ENCODE measurements at places on chromosomes 6 and 20. TPM values are rescaled to one million over a fixed set of nuclear protein-coding genes. Genes with fewer than 3 reads are reported as not detected.

The TRDN gene
- not detected for total RNA-seq

The PRDM1 gene
- total RNA-seq: 12.6 TPM

The ADGRF5 gene
- total RNA-seq: not detected

The OR2H1 gene
- not detected for total RNA-seq

The SLC35B2 gene
- 31.3 TPM for total RNA-seq

The SFTA2 gene
- total RNA-seq: not detected

The TREM1 gene
- total RNA-seq: 9.9 TPM

The TNXB gene
- total RNA-seq: 4.3 TPM

The ADTRP gene
- total RNA-seq: 25.3 TPM

The SMPD2 gene
- 19.9 TPM for total RNA-seq

The WFDC5 gene
- total RNA-seq: not detected

The TCF21 gene
- total RNA-seq: not detected

The REV3L gene
- 23.0 TPM for total RNA-seq

The CTAGE9 gene
- total RNA-seq: not detected

The RSPH4A gene
- not detected for total RNA-seq

The NKAPL gene
- not detected for total RNA-seq

The TFAP2D gene
- total RNA-seq: not detected

The SCRT2 gene
- total RNA-seq: not detected

The KHDRBS2 gene
- total RNA-seq: not detected

The MYT1 gene
- total RNA-seq: not detected

The GTSF1L gene
- not detected for total RNA-seq

The ZNF391 gene
- 8.3 TPM for total RNA-seq

The B3GALT4 gene
- total RNA-seq: 0.58 TPM

The FRS3 gene
- total RNA-seq: 3.9 TPM

The CCN6 gene
- total RNA-seq: not detected

The TNFRSF21 gene
- total RNA-seq: 19.3 TPM

The EFCAB8 gene
- total RNA-seq: not detected

The ID4 gene
- not detected for total RNA-seq

The SNAP25 gene
- total RNA-seq: not detected

The SLC26A8 gene
- total RNA-seq: not detected

The PKIB gene
- total RNA-seq: 6.0 TPM

The TXLNB gene
- not detected for total RNA-seq

The ZNF217 gene
- total RNA-seq: 49.3 TPM

The MC3R gene
- total RNA-seq: not detected

Data from MCF 10A (cell line).